Stimulated activated CD4-positive, alpha-beta T cell treated with anti-CD3 and anti-CD28 coated beads, Interleukin-12 subunit alpha, Interleukin-12 subunit beta, amount 100 ng/mL, for 4 hours (primary cell): ENCODE measurements at places on chromosomes 5 and 9.
A peak's percentile ranks its signal among the peaks of the same experiment; 100 is the strongest.

GRCh38 chr5:10307206-10308148, at the start of gene CMBL:
CMBL (minus strand) TSS chr5:10307902; CDS start chr5:10290762, 17,140 bp downstream.
- peak; percentile 10 for DNase-seq

GRCh38 chr9:126113176-126113575, 213.5 kb upstream of the MVB12B start:
- no peak for DNase-seq

GRCh38 chr5:91293131-91293530, 90.0 kb downstream of the ARRDC3 start:
- no peak for DNase-seq

- DNase-seq: no peak
Measured at GRCh38 chr9:91765296-91765695, 184.7 kb downstream of the ROR2 start.

GRCh38 chr9:124621371-124622328, 114.5 kb upstream of the NR5A1 start:
- no peak for DNase-seq

GRCh38 chr5:105684799-105685198, 1985.9 kb downstream of the EFNA5 start:
- no peak for DNase-seq

DNA sequence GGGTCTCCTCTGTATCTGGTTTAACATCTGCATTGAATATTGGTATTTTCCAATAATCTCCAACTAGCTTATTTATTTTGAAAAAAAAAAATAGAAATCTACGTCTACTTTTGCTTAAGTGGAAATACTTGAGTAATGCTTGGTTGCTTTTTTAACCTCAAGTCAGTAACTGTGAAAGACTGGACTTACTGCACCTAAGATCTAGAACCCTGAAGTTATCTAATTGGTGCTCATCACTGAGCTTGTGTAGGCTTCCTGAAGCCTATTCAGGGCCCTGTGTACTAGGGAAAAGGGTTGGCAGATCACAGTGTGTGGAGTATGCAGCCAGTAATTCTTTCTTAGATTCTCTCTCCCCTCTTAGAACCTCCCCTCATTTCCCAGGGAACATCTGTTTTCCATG, 16.2 kb downstream of the SLC1A1 start:
- DNase-seq: no peak

DNA sequence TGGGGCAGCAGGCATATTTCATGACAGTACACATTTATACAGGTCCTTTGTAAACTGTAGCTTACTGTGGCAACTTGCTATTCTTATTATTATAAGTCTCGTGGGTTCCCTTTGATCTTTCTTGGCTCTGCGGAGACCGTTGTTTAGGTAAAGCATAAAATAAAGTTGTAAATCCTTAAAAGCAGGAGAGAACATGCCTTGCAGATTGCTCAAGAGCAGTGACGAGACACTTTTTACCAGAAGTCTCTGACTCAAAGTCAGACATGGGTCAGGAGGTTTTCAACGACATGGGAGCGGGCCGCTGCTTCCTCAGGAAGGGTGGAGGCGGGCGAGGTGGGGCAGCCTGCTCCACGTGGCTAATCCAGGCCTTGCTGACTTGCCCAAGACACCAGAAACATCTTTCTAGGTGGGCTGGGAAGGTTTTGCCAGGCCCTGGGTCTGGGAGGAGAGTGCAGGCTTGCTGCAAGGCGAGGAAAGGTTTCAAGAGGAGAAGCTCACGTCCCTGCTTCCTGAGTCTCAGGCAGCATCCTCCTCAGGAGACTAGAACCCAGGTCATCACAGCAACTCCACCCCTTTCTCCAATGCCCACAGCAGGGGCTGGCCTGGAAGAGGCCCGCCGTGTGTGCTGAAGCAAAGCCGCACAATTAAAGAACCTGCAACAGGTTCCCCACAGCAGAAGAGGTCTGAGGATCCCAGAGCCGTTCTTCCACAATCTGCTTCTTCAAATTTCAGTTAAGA, 6.5 kb downstream of the TBC1D2 start:
- DNase-seq: peak; percentile 6
